ENCODE measurements at places on chromosomes 1 and 21. TPM values are rescaled to one million over a fixed set of nuclear protein-coding genes. Genes with fewer than 3 reads are reported as not detected.
A peak's percentile ranks its signal among the peaks of the same experiment; 100 is the strongest.

Gene C4BPA
- 0.62 TPM for polyA plus RNA-seq

Gene SAMD11
- polyA plus RNA-seq, result 44.0 TPM

Gene SLAMF9
- polyA plus RNA-seq, result not detected

Gene C8A
- not detected for polyA plus RNA-seq

Gene FNDC10
- 4.8 TPM for polyA plus RNA-seq

Gene GNG4
- polyA plus RNA-seq, result 4.0 TPM

DNA sequence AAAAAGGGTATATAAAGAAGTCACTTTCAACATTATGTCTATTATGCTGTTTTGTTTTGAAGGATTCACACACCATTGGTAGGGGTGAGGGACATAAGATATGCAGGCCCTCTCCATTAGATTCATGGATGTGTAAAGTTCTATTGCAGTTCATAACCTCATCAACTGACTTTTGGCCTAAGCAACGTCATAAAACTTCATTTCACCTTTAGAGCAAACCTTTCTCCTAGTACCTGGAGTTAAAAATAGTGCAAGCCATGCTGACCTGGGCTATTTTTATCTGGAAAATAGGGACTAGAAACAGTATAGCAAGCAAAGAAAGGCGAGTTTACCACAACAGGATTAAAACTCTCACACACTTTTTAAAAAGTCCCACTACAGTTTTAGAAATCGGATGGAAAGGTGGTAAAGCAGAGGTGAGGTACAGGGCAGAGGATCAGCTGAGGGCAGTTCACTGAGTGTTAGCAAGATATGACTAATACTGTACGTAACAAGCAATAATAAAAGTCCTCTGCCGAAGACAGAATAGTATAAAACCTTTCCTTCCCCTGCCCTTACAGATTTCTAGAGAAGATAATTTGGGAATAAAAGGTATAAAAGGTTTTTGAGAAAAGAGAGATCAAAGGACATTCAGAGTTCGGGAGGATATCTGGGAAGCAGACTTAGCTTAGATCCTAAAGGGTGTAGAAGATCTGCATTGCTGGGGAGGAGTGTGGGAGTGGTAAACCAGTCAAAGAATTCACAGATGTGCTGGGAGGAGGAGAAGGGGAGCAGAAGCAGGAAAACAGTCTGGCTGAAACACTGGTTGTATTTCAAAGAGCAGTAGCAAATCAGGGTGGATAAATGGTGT lies 14.3 kb downstream of the EGLN1 start:
- DNase-seq, result no peak

DNA sequence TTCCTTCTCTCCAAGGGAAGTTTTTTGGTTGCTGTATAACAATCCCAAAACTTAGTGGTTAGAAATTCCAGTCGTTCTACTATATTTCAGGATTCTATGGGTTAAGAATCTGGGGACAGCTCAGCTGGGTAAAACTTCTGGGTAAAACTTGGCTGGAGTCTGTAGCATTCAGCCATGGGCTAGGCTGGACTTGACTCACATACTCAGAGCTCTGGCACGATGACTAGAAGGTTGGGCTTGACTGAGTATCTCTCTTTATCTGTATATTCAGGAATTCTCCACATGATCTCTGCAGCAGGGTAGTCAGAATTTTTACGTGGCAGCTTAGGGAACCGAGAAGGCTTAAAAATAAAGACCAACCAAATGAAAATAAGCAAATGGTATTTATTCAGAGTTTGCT lies 28.2 kb upstream of the HRNR start:
- DNase-seq, result no peak

DNA sequence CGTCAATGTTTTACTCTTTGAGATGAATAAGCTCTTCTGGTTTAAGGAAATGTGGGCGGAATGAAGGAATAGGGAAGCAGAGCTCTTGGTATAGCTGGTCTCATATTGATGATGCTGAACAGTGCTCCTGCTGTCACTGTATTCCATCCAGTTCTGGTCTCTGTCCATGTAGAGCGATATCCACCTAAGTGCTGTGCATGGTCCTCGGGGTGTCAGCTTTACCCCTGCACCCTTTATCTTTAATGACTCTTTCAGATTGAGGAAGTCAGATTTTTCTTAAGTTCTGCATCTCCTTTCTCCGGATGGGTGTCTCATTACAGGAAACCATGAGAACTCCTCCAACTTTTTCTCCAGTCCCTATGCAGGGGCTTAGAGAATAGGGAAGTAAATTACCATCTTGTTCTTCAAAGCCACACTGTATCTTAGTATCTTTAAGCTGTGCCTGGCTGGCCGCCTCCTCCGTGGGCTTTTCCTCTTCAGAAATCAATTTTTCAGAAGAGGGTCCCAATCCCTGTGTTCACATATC lies 52.9 kb downstream of the PDE4B start:
- DNase-seq, result no peak

- no peak for DNase-seq
Measured at GRCh38 chr1:233668725-233669294, 54.9 kb downstream of the KCNK1 start.

GRCh38 chr1:28801461-28801860 lies 10.5 kb upstream of the OPRD1 start:
- no peak for DNase-seq

DNA sequence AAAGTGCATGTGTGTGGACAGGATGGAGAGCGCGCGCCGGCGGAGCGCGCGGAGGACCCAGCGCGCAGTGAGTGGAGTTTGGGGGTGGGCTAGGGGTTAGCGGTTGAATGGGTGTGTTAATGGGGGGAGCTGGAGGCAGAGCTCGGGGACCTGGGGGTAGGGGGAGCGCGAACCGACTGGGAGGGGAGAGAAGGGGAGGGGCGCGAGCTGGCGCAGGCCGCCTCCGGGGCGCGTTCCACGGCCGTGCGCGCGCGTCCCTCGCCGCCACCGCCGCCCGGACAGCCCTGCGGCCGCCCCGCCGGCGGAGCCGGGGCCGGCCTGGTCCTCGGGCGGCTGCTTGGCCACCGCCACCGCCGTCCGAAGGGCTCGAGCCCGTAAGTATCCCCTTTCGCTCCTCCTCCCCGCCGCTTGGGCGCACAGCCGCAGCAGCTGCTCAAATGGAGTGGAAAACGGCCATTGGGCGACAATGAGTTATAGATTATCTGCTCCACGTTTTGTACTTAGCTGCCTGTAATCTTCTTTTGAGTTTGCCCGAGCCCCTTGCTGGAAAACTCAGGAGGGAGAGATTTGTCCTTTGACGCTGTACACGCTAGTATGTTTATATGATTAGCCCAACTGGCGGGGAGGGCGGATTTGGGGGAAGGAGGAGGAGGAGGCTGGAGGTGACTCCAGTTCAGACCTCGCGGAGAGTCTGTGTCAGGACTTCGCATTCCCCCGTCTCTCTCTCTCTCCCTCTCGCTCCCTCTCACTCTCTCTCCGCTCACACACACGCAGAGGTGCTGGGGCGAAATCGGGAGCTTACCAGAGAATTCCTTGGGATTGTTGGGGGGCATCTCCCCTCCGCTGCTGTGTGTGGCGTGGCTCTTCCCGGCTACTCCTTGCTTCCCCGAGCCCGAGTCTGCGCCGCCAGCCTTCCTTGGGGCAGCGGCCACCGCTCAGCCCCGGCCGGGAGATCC lies at the start of gene ADGRL2:
Gene ADGRL2, plus strand, starts transcription at position 240 of the 956 bp plus-strand sequence. CDS start 36,051 bp downstream, outside the sequence.
- DNase-seq, result peak; percentile 88

DNA sequence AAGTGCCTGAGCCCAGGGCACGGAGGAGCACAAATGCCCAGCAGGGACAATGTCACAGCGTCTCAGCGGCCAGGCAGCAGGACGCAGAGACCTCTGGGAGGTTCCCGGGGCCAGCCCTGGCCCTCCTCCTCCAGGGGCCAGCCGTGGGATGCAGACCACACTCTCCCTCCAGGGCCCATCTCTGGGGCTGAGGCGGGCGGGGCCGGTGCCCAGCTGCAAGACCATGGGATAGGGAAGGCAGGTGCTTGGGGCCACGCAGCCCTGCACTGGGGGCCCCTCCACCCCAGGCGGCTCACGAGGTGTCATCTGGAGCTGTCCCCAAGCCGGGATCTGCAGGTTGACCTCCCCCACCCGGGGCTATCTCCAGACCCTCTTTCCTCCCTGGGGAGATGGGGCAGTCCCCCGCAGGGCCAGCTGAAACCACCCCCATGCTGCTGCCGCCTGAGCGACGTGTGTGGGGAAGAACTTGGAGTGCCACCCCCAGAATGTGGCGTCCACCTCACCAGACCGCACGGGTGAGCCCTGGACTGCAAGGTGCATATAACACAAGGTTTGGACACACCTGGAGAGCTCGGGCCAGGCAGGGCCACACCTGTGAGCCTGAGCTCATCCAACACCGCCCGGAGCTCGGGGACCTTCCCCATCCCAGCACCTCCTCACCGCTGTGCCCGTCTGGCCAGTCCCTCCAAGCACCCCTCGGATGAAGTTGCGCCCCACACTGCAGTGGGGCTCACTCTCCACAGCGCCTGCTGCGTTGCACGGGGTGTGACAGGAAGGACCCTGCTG lies 4.1 kb upstream of the TTLL10 start:
- DNase-seq, result no peak

GRCh38 chr1:168892931-168893330 lies 163.9 kb upstream of the DPT start:
- no peak for DNase-seq

DNA sequence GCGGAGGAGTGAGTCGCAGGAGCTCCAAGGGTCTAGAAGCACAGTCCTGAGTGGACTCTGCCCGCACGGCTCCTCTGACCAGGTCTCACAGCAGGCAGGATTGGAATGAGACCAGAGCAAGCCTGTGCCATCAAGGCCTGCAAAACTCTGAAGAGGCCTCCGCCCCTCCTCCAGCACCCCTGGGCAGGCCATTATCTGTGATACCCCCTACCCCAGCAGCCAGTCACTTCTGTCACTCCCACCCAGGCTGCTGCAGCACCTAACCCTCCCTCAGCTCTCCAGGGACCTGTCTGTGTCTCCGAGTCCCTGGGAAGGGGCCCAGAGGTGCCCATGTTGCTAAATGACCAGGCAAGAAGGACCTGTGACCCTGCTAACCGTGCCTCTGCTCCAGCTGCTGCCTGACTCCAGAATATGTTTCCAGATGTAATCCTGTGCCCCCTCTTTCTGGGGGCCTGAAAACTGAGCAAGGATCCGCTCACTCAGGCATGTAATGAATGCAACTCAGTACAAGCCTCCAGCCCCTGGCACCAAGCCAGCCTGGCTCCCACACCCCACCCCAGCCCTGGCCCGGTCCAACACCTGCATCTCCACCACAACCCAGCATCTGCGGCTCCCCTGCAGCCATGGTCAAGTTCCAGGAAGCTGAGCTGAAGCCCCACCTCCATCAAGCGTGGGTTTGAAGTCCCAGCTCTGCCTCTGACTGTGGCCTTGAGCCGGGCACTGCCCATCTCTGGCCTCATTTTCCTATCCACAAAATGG lies 22.1 kb upstream of the COL16A1 start:
- DNase-seq, result no peak

DNA sequence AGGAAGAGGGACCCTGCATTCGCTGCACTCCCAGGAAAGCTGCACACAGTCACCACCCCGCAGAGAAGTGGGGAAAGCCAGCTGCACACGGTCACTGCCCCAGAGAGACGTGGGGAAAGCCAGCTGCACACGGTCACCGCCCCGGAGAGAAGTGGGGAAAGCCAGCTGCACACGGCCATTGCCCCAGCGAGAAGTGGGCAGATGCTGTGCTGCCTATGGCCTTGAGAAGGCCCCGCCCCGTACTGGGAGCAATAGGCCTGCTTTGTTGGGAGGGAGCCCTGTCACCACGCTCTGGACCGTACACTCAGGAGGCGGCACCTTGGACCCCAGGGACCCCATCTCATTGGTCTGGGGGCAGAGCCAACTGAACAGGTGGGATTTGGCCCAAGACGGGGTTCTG lies 4.3 kb upstream of the GPR153 start:
- DNase-seq, result no peak

- DNase-seq, result no peak
Measured at GRCh38 chr1:43586136-43586731, 55.6 kb downstream of the PTPRF start.

DNA sequence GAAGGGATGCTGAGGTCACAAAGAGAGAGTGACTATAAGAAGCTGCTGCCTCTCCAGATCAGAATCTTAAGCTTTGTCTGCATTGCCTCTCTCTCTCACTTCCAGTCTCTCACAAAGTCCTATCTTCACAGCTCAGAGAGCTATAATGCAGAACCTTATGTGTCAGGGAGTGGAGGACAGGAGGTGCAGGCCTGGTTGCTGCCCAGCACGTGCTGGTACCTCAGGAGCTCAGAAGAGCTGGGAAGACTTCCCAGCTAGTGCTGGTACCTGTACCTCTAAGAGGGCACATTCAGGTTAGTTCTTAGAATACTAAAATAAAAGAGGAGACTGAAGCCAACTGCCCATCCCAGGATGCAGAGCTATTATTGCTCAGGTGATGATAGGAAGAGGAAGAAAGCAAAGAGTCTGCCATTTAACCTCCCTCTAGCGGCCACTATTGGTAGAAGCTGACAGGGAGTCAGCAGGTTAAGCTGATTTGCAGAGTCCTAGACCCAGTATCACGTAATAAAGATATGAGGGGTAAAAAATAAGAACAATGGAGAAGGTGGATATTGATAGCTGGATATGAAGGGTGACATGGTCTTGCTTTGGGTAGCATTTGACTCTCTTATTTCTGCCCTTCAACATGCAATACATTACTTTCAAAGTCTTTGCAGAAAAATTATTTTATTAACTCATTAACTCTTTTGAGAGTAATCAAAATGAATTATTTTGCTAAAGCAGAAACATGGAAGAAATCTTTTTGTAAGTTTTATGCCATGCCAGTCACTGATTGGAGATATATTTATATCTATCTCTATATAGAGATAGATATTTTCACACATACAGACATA lies 138.1 kb upstream of the HMCN1 start:
- DNase-seq, result no peak

GRCh38 chr1:51714374-51715019 lies 97.6 kb downstream of the OSBPL9 start:
- DNase-seq, result no peak

DNA sequence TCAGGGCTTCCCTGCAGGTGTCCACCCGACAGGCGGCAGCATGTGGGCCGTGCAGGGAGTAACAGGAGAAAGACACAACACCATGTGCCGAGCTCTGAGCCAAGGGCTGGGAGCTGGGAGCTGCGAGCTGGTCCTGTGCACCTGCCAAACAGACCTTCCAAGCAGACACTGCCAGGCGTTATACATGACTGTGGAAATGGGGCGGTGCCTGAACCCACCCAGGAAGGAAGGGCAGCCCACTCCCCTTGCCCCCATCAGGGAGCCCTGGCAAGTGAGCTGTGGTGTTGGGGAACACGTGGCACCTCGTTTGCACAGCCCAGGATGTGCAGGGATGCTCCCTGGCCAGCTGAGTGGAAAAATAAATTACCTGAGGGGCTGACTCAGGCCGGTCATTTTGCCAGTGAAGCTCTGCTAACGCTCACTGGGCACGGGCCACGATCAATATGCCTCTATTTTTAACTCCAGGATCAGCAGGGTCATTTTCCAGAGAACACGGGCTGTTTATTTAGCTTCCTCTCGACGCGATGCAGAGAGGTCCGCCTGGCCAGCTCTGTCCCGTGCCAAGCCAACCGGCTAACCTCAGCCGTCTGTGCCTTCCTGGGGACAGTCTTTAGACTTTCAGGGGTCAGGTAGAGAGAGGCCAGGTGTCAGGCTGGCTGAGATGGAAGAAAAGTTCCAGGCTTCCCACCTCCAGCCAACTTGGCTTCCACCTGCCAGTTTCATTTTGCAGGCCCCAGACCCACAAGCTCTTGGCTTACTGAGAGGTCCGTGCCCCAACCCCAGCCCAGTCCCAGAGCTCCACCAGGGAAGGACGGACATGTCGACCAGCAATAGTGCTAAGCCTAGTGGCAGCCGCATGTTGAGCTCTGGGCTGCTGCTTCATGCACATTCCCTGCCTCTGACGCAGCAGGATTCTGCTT lies 196.7 kb upstream of the VAMP3 start:
- no peak for DNase-seq
